Stimulated activated CD8-positive, alpha-beta memory T cell treated with anti-CD3 and anti-CD28 coated beads, Interleukin-4, amount 100 ng/mL, for 1 hour (primary cell): ENCODE measurements at places on chromosomes 13 and 19.

- DNase-seq = no peak
Measured at GRCh38 chr13:23959231-23959862, 62.0 kb upstream of the C1QTNF9B start.

GRCh38 chr19:38386300-38386970 is 1.4 kb downstream of the GGN start:
- DNase-seq = no peak

GRCh38 chr13:99231721-99232120 is 26.5 kb downstream of the GPR18 start:
- no peak for DNase-seq

DNA sequence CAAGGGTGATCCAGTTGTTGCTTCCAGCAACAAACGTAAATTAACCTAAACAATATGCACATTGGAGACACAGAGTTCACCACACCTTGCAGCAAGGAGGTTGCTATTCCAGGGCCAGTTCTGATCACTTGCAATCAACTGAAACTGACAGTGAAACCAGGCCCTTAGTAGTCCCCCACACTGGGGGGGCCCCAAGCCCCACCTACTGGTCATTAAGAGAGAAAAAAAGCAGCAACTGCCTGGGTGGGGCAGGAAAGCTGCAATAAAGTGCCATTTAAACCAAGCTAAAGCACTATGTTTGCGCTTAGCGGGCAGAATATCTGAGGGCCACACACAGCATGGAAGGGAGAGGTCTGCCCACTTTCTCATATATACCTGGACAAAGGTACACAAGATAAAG is 51.5 kb downstream of the ATP7B start:
- DNase-seq = no peak

- no peak for DNase-seq
Measured at GRCh38 chr19:46571495-46571894, 29.6 kb upstream of the CALM3 start.

DNA sequence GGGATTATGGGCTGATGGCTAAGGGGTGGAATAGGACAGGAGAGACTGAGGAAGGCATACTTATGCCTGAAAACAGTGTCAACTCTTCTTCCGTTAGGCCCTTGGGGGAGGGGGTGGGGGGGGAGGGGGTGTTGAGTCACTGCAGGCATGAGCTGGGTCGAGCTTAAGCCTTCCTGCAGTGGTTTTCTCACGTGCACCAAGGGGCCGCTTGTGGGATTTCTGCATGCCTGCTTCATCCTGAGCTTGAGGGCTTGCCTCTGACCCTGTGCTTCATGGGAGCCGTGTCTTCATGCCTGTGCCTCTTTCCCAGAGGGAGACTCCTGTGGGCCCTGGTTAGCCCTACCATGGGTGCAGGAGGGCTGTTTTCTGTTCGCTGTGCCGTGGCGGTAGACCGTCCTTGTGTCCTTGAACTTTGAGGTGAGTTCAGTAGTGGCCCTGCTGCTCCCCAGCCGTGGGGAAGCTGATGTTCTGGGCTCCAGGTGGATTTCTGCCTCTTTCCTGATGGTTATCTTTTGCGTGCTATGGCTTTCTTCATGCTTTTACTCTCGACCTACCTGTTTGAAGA is 186.1 kb downstream of the PCCA start:
- DNase-seq = no peak

DNA sequence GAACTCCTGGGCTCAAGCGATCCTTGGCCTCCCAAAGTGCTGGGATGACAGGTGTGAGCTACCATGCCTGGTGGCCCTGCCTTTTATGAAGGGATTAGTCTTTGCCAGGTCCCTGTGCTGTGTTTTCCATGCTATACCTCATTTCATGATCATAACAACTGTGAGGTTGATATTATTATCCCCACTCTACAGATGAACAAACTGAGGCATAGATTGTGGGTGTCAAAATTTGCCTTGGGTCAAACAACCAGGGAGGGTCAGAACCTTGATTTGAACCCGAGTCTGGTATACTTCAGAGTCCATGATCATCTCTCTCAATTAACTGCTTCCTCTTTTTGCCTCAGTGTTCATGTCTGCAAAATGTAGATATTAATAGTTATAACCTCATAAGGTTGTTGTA is 6.9 kb downstream of the PINLYP start:
- no peak for DNase-seq

DNA sequence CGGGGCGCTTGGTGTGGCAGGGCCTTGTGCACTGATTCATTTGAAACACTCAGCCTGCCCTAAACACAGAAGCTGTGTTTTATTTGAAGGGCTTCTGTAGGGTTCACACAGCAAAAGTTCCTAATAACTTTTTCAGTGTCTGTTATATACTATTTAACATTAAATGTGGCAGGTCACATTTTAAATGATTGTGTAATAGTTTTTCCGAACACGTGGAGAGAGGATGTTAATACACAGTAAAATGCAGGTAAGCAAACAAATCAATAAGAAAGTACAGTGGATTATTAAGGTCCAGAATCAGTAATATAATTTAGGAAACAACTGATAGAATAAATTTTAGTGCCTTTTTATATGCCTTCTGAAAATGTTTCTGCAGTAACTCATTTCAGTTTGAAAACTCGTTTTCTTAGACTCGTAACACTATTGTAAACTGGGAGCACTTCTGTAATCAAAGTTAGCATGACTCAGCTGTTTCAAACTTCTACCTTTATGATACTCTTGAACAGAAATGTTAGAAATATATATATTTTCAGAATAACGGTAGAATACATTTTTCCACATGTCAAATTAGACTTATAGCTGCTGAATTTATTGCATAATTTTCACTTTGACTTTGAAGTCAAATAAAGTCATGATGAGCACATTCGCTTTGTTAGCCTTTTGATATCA is 70.1 kb downstream of the GGACT start:
- no peak for DNase-seq

DNA sequence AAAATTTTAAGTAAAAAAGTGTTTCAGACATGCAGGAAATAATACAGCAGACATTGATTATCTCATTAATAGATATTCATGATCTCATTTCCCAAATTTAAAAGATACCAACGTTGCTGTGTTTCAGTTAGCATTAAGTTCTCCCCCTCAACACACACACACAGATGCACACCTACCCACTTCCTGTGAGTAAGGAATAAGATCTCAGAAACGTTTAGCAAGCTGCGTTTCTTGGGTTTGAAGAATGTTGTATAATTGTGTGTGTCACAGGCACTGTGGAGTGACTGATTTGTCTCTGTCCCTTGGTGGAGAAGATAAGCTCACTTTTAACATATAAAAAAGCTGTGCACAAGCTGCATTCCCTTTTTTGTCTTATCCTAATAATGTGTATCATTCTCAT is 196.8 kb downstream of the PDS5B start:
- DNase-seq = no peak

DNA sequence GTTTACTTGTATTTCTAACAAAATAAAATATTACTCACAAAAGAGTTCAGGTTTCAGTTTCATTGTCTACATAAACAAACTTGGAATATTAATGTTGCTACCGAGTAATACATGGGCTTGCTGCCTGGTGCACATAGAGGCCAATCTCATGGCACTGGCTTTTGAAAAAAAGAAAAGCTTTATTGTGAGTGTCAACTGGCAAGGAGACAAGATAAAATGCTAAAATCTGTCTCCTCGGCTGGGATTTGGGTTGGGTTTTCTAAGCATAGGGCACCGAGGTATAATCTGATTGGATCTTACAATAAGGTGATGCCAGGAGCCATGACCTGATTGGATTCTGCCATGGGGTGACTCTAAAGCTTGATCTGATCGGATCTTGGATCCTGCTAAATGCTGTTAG is 1519.9 kb upstream of the MIR17HG start:
- no peak for DNase-seq

GRCh38 chr13:107586216-107586615 is 629.1 kb downstream of the LIG4 start:
- DNase-seq = no peak

DNA sequence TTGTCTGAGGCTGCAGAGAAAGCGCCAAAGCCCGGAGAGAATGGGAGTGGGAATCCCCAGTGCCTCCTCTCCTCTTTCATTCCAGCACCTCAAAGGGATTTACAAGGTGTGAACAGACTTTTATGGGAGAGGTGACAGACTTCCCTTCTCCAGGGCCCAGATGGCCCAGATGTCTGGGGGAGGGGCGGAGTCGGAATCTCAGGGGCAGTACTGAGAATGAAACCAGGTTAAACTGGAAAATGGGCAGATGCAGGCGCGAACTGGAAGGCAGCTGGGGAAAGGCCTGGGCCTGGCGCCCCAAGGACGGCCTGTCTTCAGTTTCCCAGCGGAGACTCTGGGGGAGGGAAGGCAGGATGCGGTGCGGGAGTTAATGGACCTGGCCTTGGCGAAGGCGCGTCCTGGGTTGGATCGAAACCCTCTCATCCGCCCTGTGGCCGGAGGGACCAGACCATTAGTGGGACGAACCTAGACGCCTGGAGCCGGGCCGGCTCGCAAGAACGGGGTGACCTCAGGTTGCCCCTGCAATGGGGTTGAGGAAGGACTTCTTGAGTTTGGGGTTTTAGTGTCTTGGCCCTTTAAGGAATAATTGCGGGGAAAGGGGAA is 592 bp upstream of the TRIP10 start:
- no peak for DNase-seq

- DNase-seq = no peak
Measured at GRCh38 chr13:48858122-48858902, 117.4 kb upstream of the FNDC3A start.

GRCh38 chr13:96710166-96710862 is 284.0 kb downstream of the OXGR1 start:
- no peak for DNase-seq

DNA sequence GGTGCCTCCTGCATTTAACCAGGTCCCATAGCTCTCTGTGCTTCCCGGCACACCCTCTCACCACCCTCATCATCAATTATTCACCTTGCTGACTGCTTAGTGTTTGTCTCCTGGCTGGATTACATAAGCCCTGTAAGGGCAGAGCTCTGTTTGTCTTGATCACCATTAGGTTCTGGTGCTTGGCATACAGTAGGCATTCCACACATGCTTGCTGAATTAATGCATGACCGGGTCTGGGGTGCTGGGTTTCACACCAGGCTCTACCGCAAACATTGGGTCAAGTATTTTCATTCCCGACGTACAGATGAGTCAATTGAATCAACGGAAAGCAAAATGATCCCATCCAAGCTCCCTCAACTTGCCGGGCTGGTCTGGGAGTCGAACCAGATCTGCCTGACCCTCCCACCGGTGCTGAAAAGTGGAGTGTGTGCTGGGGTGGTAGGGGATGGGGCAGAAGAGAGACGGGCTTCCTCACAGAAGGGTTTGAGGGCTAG is 28.5 kb downstream of the VAV1 start:
- DNase-seq = no peak
